Heart right ventricle (tissue), 16 donors: ENCODE measurements at places on chromosomes 3 and 15. TPM values are rescaled to one million over a fixed set of nuclear protein-coding genes. Genes with fewer than 3 reads are reported as not detected.

The MEGF11 gene
- total RNA-seq = not detected

The CFAP44 gene
- total RNA-seq = 2.1 TPM

DNA sequence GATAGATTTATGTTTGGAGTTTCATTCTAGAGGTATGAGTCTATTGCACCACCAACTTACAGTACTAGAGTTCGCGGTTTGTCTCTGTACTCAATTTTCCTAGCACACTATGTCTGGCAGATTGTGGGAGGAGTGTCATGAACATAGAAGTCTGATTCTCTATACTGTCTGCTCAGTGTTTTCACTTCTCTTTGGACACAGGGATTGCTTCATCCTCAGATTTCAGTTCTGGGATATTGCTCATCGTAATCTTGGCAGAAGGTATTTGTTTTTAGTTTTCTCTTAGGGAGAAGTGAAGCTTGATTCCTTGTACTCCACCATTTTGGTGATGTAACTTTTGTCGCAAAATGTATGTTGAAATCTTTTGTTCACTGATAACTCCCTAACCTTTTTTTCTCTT lies 27.8 kb upstream of the AZI2 start:
- DNase-seq = no peak

The TMEM207 gene
- not detected for total RNA-seq
